ENCODE measurements at places on chromosomes 5 and 9.
A peak's percentile ranks its signal among the peaks of the same experiment; 100 is the strongest.

DNA sequence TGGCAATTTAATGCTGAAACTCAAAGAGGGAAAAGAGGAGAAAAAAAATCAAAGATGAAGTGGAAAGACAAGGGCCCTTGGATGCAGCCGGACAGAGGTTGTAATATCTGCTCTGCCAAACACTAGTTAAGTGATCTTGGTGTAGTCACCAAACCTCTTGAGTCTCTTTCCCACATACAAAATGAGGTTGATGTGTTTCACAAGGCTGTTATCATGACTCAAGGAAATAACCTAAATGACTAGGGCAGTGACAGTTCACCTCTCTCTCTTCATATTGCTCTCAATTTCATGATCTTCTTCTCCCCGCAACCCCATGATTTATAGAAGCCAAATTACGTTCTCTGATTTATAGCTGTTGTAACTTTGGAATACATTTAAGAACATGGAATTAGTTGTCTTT lies 44.9 kb downstream of the PIK3R1 start:
- no peak for DNase-seq

DNA sequence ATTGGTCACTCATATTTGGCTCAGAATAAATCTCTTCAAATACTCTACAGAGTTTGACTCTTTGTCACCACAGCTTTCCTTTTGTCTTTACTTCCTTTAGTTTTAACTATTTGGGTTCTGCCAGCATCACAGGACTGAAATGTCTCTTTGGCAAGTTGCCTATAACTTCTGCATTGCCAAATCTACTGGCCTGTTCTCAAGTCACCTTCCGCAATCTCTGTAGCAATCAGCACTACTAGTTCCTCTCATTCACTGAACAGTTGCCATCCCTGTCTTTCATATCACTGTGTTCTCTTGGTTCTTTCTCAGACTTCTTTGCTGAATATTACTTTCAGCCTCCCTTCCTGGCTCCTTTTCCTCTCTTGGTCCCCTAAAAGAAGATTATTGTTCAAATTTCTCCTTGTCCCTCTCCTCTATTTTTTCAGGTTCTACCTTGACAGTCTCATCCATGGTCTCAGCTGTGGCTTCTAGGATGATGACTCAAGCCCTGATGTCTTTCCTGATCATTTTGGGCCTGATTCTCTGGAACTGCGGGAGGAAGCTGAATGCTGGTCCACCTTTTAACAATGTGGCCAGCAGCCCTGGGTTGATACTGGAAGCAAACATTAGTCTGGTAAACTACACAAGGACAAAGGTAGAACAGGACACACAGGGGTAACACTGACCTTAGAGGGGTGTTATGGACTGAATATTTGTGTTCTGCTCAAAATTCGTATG lies 44.0 kb upstream of the LIFR start:
- no peak for DNase-seq

GRCh38 chr5:14417792-14418765 lies 163.5 kb upstream of the OTULINL start:
- no peak for DNase-seq

- no peak for DNase-seq
Observed at GRCh38 chr5:169701910-169702451, 64.9 kb downstream of the DOCK2 start.

- DNase-seq = no peak
Observed at GRCh38 chr5:168093200-168093910, 198.1 kb upstream of the WWC1 start.

- no peak for DNase-seq
Observed at GRCh38 chr5:169599451-169599850, 15.9 kb downstream of the SPDL1 start.

- no peak for DNase-seq
Observed at GRCh38 chr9:14236591-14236990, 77.3 kb downstream of the NFIB start.

DNA sequence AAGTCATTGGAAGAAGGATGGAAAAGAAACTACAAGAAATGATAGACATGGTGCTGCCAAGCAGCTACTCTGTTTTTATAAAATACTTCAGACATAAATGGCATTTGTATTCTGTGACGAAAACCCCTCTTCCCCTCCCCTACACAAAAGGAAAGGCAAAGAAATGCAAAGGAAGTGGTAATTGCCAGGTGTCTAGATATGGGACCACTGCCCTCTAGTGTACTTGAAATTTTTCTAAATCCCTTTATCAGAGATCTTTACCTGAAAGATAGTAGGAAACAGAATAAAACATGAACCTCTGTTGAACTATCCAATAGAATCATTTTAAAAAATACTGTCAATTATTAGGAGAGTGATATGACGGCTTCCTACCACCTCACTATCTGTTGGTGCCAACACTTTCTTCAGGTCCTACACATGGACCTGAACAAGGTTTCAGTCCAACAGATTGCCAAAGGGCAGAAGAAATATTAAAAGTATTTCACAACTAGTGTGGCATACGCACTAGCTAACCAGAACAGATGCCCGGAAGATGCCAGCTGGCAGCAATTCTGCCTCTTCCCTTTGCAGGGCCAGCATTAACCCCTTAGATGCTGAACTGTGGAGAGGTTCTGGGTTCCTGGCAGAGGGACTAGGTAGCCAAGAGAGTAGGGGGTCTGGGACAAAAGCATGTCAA lies 104.1 kb downstream of the TSSK1B start:
- peak; percentile 32 for DNase-seq

DNA sequence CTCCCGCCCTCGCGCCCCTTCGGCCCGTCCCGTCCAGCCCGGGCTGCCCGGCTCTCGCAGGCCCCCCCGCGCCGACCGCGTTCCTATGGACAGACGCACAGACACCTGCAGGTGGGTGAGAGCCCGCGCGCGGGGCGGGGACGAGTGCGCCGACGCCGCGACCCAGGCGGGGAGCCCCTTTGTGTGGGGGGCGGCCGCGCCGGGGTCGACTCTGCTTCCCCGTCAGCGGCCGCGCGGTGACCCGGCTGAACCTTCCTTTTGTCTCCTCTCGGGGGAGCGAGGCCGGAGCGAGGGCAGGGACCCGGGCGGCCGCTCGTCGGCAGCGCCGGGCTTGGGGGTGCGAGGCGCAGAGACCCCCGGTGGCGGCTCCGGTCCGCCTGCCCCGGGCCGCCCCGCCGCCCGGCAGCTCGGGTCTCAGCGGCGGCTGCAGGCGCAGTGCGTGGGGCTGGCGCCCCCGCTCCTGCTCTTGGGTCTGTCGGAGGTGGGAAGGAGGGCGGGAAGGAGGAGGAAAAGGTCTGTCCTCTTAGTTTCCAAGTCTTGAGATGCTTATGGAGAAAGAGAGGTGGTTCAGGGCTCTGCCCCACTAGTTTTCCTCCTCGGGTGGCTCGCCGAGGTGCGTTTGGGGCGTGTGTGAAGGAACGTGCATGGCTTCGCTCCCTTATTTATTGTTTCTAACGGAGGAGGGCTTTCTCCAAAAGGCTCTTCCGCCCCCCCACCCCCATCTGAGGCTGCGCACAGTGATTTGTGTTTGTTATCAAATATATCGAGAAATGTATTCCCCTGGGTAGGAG lies 576 bp downstream of the KIAA1958 start:
- DNase-seq = peak; percentile 42

DNA sequence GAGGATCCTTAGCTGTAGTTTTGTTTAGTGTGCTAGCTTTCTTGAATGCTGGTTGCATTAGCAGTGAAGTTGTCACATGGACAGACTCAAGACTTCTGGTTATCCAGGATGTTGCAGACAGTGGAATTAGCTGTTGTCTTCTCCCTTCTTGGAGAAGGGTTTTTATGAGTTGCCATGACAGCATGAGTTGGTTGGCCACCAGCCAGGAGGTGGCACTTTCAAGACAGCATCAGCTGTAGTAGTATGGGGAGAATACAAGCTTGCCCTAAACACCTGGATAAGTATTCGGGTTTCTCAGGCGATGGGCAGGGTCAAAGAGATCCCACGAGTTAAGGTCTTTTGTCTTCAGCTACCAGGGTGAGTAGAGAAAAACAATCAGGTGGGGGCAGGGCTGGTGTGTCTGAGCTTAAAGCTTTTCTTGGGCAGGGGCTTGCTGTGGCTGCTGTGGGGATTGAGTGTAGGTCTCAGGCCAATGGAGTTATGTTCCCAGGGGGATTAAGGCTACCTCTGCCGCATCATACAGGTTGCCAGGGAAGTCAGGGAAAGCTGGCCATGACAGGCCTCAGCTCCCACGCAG lies 7.7 kb upstream of the C5orf47 start:
- no peak for DNase-seq

GRCh38 chr9:94289691-94290090 lies 30.6 kb downstream of the ZNF169 start:
- no peak for DNase-seq

DNA sequence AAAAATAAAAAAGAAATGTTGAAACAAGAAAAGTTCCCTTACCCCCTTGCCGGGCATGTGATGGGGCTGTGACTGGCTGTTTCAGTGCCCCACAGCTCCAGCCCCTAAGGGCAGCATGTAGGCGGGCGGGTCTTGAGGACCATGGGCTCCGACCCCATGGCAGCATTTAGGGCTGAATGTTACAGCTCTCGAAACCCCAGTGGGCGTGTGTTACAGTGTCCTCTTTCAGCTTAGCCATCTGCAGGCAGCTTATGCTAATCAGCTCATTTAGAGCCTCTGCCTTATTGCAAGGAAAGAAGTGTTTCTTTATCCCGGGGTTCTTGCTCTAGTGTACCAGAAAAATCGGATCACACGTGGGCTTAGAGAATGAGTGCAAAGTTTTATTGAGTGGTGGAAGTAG lies 497.4 kb upstream of the CYLC2 start:
- DNase-seq = no peak

Data from NCI-H2171 (cell line).